ENCODE measurements at places on chromosomes 16 and 17.

GRCh38 chr17:1473841-1474240 is 17.8 kb upstream of the CRK start:
- DNase-seq, result no peak

DNA sequence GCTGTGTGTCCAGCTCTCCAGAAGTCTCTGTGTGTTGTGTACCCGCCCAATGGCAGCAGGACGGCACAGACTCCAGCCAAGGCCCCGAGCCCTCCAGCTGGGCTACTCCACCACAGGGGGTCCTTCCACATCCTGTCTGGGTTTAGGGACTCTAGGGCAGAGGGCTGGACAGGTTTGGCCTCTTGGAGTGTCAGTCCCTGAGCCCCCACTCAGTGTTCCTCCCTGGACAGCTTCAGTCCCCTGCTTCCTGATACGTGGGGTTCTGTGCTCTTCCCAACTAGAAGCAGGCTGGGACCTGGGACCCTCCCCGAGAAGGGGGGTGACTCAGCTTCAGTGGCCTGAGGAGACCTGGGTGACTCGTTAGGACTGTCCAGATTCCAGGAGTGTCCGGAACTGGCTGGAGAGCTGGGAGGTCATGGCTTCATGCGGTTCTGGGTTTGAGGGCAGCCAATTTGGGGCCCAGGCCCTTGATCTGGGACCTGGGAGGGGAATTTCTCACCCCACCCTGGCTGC is 4.2 kb downstream of the CDK3 start:
- DNase-seq, result no peak

DNA sequence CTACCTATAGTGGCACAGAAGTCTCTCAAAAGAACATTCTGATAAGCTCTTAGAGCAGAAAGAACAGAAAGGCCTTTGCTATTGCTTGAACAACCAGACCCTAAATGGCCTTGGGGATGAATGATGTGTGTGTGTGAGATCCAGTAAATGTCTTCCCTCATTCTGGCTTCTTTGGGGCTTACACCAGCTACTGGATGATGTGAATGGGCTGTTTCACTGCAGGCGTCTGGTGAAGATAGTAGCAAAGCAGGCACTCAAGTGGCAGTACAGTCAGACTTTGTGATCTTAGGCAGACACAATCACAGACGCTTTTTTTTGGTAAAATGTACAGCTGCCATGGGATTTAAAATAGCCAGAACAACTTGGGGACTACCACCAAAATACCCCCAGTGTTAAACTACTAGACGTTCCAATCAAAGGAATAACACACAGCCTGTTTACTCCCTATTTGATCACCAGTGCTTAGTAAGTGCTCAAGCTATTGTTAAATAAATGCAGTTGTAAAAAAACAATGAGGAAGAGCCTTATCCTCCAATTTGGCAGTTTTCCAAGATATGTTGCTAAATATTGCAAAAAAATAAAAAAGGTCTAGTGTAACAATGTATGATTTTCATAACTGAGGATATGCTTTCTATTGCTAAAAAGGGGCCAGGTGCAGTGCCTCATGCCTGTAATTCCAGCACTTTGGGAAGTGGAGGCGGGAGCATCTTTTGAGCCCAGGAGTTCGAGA is 17.9 kb downstream of the NDUFAB1 start:
- DNase-seq, result no peak

DNA sequence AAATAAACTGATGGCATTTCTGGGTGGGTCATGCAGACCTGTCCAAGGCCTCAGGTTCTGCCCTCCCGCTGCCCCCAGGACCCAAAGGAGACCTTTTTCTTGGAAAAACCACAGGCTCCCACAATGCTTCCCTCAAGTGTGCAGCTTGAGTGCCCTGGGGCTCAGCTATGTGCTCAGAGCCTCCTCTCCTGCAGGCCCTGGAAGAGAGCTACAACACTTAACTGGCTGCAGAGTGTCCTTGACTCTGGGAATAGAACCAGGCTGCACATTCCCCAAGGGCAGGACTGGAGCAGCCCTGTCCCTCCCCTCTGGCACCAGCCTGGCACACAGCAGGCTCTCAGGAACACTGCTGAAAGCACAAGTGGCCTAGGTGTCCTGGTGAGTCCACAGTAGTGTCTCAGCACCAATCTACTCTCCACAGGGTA is 4.8 kb upstream of the SREBF1 start:
- peak; percentile 22 for DNase-seq

DNA sequence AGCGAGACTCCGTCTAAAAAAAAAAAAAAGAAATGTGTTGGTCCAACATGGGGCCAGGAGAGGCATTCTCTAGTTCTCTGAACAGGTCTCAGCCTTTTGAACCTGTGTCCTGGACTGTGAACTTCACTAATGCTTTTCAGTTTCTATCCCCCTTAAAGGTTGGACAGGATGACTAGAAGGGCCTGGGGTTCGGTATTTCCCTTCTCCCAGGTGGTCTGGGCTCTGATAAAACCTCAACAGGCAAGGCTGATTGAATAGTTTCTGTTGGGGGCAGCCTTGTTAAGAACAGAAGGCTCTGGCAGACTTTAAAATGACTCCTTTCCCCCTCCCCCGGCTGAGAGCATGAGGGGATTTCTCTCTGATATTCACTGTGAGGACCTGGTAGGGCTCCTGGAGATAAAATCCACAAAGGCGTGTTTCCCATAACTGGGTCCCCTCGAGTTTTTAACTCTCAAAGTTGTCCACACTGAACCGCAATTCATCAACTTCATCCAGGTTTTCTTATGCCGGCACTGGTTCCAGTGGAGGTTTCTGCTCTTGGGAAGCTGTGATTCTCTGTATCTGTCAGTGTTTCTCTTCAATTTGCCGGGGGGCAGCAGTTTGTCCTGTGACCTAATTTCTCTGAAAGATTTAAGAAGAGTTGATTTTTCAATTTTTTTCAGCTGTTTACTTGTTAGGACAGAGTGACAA is 91.3 kb downstream of the METRNL start:
- no peak for DNase-seq

DNA sequence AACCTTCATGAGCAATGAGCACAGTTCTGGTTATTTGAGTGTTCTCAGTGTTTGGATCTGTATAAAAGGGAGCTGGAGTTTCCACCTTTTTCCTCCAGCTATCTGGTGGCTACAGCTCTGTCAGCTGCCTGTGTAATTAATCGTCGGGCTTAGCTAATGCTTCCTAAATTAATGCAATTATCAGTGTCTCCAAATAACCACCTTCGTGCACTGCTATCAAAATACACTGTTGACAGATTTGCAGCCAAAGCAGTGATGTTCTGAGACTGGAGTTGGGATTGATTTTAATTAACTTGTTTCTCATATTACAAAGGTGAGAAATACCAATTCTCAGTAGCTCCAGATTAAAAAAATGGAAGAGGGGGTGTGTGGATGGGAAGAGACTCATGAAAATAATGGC is 325.8 kb downstream of the CBLN1 start:
- no peak for DNase-seq

- DNase-seq, result no peak
Measured at GRCh38 chr17:5854871-5855554, 215.2 kb upstream of the WSCD1 start.

Measured in HepG2 (cell line).